ENCODE measurements at places on chromosomes 11 and 22.

- no peak for DNase-seq
Measured at GRCh38 chr11:119793335-119793984, 64.5 kb upstream of the NECTIN1 start.

DNA sequence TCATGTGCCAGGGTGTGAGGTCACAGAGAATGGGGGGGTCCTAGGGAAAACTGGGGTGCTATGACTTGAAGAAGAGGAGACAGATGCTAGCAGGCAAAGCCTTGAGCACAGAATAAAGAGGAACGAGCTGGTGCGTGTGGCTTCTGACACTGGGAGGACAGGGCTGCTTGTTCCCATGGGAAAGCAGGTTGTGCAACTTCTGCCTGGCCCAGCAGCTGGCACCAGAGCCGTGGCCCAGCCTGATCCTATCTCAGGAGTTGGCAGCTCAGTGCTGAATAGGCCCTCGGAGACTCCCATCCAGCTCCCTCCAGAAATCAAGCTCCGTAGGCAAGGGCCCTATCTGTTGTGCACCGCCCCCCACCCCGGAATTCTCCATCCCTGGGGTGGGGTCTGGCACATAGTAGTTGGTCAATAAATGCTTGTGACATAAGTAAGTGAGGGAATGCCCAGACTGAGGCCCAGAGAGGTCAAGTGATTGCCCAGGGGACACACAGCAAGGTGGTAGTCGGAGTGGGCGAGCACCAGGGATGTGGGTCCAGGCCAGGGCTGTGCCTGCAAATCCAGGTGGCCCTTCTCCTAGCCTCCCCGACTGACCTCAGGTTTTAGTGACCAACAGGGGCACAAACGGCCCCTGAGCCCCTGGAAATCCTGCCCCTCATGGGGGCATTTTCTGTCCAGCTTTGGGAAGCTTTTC lies 19.5 kb upstream of the FADD start:
- no peak for DNase-seq

GRCh38 chr11:78021611-78022010 lies 1.5 kb downstream of the KCTD14 start:
- no peak for DNase-seq

GRCh38 chr22:39098576-39098975 lies 1.5 kb downstream of the APOBEC3H start:
- no peak for DNase-seq

- no peak for DNase-seq
Measured at GRCh38 chr11:119782006-119782738, 53.2 kb upstream of the NECTIN1 start.

- DNase-seq, result no peak
Measured at GRCh38 chr22:19213442-19214077, 35.0 kb upstream of the SLC25A1 start.

- DNase-seq, result no peak
Measured at GRCh38 chr11:25863986-25864385, 467.9 kb upstream of the ANO3 start.

GRCh38 chr11:1260023-1260501 lies 37.2 kb downstream of the MUC5B start:
- DNase-seq, result peak; percentile 20

- DNase-seq, result no peak
Measured at GRCh38 chr11:13221722-13222121, 55.9 kb upstream of the BMAL1 start.

DNA sequence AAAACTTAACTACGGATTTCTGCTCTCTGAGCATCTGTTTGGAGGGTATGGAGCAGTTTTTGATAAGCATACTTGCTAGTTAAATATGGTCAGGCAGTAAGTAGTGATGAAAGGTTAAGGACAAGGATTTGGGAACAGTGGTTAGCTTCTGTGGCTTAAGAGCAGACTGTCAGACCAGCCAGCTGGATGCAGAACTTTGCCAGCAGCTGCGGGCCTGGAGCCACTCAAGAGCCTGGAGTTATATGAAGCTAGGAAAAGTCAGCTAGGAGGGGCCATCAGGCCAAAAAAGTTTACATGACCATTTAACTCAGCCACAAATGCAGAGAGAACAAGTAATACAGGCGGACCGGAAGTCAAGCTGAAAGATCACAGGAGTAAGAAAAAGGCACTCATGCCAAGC lies 1817.7 kb downstream of the LRRC4C start:
- no peak for DNase-seq

GRCh38 chr11:75149766-75150465 lies 991 bp upstream of the SLCO2B1 start:
- DNase-seq, result no peak

DNA sequence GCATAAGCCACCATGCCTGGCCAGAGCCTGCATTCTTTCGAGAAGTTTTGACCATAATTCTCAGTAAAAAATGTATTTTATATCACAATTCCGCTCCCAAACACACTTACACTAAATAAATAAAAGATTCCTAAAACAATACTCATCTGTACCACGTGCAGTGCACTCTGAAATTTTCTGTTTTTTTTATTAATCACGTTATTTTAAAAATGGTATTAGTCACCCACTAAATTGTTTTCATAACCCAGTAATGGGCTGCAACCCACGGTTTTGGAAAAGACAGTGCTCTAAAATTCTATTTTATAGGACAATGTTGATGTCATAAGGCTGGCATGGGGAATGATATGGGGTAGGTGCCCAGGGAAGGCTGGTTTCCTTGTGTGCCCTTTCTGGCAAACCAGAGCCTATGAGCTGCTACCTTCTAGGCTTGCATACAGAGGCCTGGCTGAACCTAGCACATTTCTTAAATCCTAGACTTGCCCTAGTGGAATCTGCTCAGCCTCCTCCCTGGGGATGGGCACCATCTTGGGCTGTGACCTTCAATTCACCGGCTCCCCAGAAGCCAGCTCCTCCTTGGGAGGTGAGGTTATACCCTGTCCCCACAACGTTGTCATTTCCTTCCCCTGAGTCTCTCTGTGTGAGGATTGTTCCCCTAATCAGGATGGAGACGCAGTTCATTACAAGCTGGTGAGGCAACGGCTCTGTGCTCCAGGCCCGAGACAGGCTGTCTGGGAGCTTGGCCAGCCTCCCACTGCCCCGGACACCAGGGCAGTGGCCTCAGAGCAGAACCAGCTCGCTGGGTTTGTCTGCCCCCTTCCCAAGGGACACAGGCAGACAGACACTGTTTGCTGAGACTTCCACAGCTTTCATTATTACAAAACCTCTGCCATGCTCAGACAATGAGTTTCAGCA lies 116.5 kb upstream of the NAV2 start:
- DNase-seq, result no peak

DNA sequence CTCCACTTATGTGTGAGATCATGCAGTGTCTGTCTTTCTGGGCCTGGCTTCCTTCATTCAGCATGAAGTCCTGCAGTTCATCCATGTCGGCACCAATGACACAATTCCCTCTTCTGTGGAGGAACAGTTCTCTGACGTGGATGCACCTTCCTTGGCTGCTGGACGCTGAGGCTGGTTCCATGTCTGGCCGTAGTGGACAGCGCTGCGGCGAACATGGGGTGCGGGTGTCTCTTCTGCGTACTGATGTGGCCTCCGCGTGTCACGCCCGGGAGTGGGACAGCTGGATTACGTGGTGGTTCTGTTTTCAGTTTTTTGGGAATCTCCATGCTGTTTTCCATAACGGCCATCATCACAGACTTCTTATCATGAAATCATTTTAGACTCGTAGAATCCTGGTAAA lies 16.9 kb upstream of the MUC2 start:
- no peak for DNase-seq

DNA sequence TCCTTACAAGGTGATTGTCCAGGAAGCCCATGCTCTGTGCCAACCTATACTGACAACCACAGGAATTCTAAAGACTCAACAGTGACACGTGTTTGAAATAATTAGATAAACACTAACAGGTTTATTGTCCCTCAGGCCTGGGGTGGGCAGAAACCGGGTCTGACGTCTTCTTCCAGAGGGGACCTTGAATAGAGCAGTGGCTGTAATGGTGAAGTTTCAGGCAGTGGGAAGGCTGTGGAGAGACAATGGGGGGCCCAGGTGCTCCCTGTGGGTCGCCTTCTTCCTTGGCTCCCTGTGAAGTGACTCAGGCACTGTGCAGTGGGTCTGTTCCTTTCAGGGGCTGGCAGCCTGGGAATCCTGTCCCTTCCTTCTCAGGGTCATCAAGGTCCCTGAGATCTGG lies 54.6 kb downstream of the OTOG start:
- DNase-seq, result no peak

DNA sequence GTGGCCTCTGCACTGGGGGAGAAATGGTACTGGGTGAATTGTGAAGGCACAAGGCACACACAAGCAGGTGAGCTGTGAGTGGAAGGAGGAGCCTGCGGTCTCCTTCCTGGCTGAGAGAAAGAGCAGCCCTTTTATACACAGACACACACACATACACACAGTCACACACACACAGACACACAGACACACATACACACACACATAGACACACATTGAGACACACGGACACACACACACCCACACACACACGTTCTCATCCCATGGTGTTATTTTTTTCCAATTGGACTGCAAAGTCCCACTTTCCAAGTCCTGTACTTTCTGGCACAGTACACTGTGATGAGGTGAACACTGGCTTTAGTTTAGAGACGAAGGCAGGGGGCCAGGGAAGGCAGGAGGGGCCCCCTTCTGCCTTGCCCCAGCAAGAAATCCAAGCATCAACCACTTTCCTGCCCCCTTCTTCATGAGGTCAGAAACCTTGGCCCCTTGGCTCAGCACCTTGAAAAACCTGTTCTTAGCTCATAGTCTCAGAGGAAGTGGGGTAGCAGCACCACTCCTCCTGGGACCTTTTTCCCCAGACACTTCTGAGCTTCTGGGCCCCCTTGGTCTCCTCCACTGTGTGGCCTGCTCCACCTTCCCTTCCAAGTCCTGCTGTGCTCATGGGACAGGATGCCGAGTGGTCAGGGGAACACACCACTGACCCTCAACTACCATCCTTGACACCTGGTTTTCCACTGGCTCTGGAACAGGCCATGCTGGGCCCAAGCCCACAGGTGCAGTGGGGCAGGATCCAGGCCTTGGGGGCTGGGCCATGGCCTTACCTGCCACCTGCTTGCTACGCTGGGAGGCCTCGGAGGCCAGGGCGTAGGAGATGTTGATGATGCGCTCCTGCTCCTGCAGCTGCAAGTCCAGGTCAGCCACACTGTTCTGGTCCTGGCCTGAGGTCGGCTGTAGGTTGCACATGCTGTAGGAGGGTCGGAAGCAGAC lies 43.8 kb downstream of the C11orf58 start:
- DNase-seq, result no peak

- no peak for DNase-seq
Measured at GRCh38 chr11:7060868-7061267, 27.9 kb upstream of the RBMXL2 start.

DNA sequence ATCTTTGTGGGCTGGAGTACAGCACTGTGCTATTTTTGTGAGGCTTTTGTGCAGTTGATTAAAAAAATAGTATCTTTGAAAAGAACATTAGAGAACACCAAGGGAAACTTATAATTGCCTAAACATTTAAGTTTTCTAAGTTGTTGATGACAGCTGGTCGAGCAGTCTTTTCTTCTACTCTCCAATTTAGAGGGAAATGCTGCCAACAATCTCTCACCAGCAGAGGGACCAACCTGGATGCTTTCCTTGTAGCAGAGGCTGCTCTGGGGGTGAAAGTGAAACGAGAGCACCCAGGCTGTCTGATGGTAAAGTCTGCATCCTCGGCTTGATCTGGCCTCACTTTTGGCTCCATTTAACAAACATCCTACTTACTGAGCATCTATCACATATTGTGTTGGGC lies 1286.5 kb upstream of the TENM4 start:
- DNase-seq, result no peak

- no peak for DNase-seq
Measured at GRCh38 chr11:124766156-124766555, 4.1 kb upstream of the ESAM start.

DNA sequence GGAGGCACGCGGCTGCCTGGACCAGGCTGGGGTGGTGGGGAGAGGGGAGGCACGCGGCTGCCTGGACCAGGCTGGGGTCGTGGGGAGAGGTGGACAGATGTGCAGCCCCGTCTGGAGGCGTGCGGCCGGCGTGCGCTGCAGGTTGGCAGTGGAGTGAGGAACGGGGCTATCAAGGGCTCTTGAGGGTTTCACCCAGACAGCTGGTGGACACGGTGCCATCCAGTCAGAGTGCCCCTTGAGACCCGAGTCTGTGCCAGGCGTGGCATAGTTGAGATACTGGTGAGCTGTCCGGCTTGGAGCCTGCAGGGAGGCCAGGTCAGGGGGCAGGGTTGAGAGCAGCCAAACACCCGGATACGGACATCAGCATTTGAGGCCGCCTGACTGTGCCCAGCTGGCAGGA lies 1.5 kb upstream of the GRAMD4 start:
- DNase-seq, result no peak

DNA sequence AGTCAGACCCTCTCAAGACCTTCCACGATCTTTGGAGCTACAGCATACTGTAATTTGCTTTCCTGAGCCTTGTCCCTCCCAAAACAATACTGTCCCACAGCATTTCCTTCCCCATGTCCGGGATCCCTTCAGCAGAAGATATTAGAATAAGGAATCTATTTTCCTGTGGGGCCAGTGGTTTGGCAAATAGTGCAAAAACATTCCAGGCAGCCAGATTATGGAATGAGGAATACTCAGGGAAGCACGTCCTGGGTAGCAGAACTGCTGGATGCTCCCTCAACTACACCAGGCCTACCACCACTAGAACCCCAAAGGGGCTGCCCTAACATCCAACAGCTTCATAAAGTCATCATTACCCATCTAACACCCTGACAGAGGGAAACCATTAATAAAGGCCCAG lies 61.5 kb downstream of the AAMDC start:
- no peak for DNase-seq

GRCh38 chr11:15742626-15743519 lies 613.5 kb downstream of the SOX6 start:
- DNase-seq, result no peak

DNA sequence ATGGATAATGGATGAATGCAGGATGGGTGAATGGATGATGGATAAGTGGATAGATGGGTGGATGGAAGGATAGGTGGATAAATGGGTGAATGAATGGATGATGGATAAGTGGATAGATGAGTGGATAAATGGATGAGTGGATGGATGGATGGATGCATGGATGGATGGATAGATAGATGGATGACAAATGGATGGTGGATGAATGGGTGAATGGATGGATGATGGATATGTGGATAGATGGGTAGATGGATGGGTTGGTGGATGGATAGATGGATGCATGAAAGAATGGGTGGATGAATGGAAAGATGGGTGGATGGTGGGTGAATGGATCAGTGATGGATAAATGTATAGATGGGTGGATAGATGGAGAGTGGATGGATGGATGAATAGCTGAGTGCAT lies 564.8 kb downstream of the MIAT start:
- DNase-seq, result no peak

Measured in immature natural killer cell (primary cell).